ENCODE measurements at places on chromosomes 5 and 9. TPM values are rescaled to one million over a fixed set of nuclear protein-coding genes. Genes with fewer than 3 reads are reported as not detected.

Gene GLRX
- 104 TPM for total RNA-seq

Gene SEMA5A
- total RNA-seq = 27.1 TPM

Gene CTXN3
- not detected for total RNA-seq

Gene C9orf152
- total RNA-seq = not detected

Gene GPX3
- total RNA-seq = 592 TPM

Gene DCAF10
- 14.8 TPM for total RNA-seq

Gene ODF2
- 12.0 TPM for total RNA-seq

Gene PKD2L2
- 0.48 TPM for total RNA-seq

Gene SPATA31D4
- not detected for total RNA-seq

Gene DIPK1B
- 15.1 TPM for total RNA-seq

Gene PITX1
- total RNA-seq = not detected

Gene OTULINL
- total RNA-seq = 4.9 TPM

Gene PIP5K1B
- total RNA-seq = 62.8 TPM

Gene PRR16
- total RNA-seq = 14.2 TPM

Gene ALDH1B1
- total RNA-seq = 16.8 TPM

Gene RASGRF2
- 6.4 TPM for total RNA-seq

Gene ABHD17B
- 10.8 TPM for total RNA-seq

Gene AK1
- 932 TPM for total RNA-seq

Gene PRRC2B
- 124 TPM for total RNA-seq

Gene IGFBPL1
- not detected for total RNA-seq

Gene ARHGEF37
- total RNA-seq = 32.9 TPM

Gene UBE2QL1
- 22.8 TPM for total RNA-seq

Gene GADD45G
- 48.9 TPM for total RNA-seq

Gene HACD4
- 1.0 TPM for total RNA-seq

Gene FBP2
- total RNA-seq = 0.27 TPM

Gene LTC4S
- 7.6 TPM for total RNA-seq

Gene RCL1
- 4.5 TPM for total RNA-seq

All from Right ventricle myocardium superior (tissue), 1 donor.